ENCODE measurements at places on chromosomes 6 and 20.

DNA sequence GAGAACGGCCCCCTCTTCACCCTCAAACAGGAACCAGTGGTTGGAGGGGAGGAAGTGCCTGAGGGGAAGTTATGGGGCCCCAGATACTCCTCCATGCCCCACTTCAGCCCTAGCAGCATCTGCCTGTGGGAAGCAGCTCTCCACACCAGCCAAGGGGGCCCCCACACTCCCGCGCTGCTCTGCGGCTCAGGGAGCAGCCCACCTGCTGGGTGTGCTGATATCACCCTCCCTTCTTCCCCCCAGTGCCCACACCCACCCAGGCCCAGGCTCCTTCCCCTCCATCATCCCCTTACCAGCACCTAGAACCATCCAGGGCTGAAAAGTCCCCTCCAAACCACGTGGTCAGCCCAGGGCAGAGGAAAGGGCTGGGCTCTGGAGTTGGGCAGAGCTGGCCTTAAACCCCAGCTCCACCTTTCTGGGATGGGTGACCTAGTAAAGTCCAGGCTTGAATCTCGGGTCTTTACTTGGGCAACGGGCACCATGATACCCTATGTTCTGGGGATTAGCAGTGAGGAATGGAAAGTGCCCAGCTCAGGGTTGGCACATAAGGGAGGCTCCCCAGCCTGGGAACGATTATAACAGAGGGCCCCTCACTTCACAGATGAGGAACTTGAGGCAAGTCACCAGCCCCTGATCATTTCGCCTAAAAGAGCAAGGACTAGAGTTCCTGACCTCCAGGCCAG, 663 bp downstream of the LST1 start:
- no peak for DNase-seq

DNA sequence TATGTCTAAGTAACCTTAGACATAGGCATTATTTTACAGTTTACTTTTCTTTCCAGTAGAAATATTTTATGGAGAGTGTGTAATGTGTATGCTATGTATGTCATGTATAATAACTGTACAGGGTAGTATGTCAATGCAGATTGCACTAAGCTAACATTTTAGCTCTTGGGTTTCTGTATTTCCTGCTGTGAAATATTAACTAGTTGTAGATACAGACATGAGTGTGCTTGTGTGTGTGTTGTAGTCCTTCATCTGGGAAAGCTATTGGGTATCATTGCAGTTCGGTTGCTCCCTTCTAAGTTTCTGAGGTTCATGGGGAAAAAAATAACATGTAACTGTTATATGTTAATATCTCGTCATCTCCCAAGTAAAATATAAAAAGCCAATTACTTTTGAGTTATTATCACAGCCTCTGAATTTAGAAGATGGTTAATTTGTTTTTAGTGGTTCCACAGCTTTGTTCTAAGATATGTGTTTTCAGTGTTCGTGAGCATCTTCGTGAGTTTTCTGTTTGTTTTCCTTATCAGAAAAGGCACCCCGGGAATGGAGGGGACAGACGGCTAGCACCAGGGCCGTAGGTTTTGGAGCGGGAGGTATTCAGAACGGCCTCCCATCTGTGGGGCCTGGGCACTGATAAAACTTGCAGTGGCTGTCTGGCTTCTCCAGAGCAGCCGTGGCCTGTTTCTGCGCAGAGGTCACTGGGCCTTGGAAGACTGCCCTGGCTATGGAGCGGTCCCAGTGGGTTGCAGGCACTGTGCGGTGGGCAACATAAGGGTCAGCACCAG, 215.0 kb downstream of the ARID1B start:
- no peak for DNase-seq

DNA sequence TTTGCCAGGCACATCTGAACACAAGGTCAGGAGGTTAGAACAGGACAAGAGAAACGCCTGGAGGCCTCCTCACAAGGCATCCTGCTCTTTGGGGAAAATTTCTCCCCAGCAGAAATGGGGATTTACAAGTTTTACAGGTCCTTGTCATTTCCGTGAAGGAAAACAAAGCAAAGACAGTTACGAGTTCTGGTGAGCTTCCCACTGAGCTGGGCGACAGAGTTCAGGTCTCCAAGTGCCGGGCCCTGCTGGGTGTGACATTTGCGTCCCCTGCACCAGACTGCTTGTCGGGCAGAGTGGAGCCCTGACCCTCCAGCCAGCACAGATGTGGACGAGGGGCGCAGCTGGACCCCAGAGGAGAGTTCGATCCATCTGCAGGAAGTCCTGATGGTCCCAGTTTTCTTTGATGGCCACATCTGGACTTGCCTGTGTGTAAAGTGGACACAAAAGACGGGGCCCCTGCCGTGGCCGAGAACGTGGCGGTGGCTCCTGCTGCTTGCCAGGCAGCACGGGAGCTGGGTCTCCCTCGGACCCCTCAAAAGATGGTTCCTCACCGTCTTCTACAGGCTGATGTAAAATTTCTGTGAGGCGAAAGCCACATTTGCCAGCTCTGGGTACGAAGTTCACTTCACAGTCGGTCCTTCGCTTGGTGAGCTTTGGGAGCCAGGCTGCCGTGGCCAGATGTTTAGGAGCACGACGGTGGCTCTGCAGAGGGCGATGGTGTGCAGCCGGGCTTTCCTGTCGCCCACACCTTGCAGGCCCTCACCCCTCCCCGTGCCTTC, 5.2 kb upstream of the ADRM1 start:
- no peak for DNase-seq

DNA sequence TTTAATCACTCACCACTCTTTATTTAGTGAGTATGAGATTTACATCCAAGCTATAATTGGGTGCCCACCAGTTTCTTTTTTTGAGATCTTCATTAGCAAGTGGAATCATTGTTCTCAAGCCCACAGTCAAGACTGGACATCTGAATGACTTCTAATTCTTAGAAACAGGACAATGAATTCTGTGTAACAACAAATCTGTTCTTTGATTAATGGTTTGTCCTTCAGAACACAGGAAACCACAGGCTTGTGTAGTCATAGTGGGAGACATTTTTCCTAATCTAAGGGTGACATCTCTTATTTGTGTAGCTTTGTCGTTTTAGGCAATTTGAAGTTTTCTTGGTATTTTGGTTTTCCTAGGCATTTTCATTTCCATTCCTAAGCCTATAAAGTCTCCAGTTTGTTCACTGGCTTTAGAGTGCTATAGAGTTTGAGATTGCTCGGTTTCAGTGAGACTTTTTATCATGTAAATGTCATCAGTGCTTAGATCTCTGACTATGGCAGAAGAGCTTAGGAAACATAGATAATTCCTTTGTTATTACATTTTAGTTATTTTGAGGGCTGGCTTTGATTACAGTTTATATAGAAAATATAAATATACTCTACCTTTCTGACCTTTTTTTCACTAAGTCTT, 903.9 kb upstream of the MAP3K7 start:
- DNase-seq = no peak

- no peak for DNase-seq
Observed at GRCh38 chr20:59010321-59010994, 3.4 kb upstream of the CTSZ start.

DNA sequence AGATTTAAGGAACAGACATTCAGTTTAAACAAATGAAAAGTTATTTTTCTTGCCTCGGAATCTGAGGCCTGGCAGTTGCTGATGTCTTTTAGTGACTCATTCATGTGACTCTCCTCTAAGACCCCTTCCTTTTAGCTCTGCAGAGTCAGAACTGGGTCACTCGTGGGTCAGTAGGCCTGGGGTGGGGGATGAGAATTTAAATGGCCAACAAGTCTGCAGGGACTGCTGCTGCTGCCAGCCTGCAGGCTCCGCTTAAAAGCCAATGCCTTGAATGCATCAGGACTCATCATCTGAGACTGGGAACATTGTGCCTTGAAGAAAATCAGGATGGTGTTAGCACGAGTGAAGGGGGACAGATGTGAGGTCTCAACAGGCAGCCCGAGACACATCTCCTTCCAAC, 404.3 kb downstream of the CDH26 start:
- no peak for DNase-seq

GRCh38 chr6:81859884-81860283, 107.4 kb upstream of the TENT5A start:
- DNase-seq = no peak

- no peak for DNase-seq
Observed at GRCh38 chr6:64777941-64778785, 928.9 kb downstream of the EYS start.

- no peak for DNase-seq
Observed at GRCh38 chr6:123338394-123338793, 298.4 kb downstream of the TRDN start.

GRCh38 chr6:90233994-90234393, 62.6 kb downstream of the BACH2 start:
- peak; percentile 53 for DNase-seq

DNA sequence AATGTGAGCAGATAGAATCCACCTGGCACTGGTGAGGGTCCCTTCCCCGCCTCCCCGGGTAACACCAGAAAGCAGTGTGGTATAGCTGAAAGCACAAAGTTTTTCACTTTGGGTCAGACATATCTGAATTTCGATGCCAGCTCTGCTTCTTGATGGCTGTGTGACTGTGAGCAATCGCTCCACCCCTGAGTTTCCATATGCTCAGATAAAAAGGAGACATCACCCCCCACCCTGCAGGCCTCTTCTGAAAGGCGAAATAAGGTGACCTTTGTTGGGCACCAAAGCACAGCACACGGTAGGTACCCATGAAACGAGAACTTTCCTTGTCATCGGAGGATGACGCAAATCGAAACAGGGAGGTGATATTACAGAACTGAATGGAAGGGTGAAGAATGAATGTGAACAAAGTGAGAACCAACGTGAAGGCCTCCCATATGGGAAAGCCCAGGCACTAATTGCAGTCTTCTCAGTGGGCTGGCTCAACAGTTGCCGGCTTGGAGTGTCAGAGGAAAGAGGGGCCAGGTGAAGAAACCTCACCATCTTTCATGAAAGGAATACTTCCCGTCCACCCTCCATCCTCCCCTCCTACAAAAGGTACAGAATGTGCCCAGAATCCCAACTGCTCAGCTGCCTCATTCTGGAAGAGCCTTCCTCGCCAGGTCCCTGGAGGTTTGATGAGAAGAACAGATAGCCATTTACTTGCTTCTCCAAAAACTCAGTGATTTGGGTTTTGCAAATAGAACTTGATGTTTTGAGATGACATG, 61.8 kb downstream of the NFATC2 start:
- DNase-seq = no peak

DNA sequence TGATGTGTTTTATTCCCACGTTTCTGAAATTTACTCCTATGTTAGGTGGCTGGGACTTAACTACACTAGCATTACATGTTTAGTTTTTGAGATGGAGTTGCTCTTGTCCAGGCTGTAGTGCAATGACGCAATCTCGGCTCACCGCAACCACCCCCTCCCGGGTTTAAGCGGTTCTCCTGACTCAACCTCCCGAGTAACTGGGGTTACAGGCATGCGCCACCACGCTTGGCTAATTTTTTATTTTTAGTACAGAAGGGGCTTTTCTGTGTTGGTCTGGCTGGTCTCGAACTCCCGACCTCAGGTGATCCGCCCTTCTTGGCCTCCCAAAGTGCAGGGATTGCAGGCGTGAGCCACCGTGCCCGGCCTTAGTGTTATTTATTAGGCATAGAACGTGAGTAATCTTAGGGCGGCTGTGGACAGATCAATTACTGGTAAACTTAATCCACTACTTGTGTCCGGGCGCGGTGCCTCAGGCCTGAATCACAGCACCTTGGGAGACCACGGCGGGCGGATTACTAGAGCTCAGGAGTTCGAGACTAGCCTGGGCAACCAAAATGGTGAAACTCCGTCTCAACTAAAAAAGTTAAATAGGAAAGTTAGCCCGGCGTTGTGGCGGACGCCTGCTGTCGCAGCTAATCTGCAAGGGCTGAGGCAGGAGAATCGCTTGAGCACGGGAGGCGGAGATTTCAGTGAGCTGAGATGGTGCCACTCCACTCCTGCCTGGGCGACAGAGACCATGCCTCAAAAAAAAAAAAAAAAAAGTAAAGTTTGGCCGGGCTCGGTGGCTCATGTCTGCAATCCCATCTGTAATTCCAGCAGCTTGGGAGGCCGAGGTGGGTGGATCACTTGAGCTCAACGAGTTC, 123.7 kb upstream of the BTN3A2 start:
- peak; percentile 18 for DNase-seq

DNA sequence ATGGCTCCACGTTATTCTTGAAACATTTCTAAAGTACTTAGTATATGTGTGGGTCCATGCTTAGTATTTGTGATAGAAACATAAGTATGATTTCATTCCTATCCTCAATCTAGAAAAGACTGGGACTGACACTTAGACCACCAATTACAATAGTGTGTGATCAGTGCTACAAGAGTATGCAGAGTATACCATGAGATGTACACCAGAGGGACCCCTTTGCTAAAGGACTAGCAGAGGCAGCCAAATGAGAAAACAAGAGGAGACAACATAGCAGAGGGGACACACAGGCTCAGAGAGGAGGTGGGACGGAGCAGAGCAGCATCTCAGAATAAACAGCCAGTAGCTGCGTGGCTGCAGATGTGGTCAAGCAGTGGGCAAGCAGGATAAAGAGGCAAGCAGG, 21.0 kb downstream of the RMND1 start:
- DNase-seq = no peak

DNA sequence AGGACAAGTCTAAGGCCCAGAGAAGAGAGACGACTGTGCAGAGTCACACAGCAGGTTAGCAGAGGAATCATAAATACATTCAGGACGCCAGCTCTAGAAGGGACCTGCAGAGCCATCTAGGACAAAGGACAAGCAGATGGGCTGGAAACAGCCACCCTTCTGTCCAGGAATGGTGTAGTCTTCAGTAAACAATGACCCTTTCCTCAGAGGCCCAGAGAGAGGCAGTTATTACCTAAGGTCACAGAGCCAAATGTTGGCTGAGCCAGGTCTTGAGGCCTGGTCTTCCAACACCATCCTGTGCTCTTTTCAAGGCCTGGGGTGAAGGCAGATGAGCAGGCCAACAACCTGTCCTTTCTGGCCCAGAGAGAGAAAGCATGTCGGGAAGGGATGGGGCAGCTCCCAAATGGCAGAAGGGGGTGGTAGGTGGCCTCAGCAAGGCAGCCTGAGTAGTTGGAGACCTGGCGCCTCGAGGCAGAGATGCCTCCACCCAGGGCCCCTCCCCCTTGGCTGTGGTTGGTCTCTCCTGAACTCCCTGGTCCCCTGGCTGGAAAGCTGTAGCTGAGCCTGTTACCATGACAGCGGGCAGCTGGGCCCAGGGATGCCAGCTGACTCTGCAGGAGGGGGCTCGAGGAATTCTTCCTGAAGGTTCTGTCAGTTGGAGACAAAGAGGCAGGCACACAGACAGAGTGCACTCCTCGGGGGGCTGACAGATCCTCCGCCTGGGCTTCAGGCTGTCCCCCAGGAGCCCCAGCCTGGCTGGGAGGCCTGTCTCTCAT, 24.8 kb downstream of the EPB41L1 start:
- DNase-seq = no peak

- no peak for DNase-seq
Observed at GRCh38 chr20:38485041-38485440, 12.4 kb downstream of the RALGAPB start.

GRCh38 chr6:91669154-91669870, 1082.4 kb upstream of the MAP3K7 start:
- DNase-seq = no peak
